ENCODE measurements at places on chromosomes 1 and 21. TPM values are rescaled to one million over a fixed set of nuclear protein-coding genes. Genes with fewer than 3 reads are reported as not detected.

The KRTAP10-3 gene
- not detected for total RNA-seq

The EVA1C gene
- total RNA-seq, result 53.6 TPM

The CD53 gene
- not detected for total RNA-seq

The LAPTM5 gene
- total RNA-seq, result 0.22 TPM

The SEC16B gene
- 0.80 TPM for total RNA-seq

The GABPA gene
- 5.5 TPM for total RNA-seq

The CTH gene
- total RNA-seq, result 1.2 TPM

All from A549 treated with dexamethasone at 1 μM for 4 hours (cell line).